ENCODE measurements at places on chromosomes 7 and 10.

GRCh38 chr7:79434867-79435266 lies 18.6 kb downstream of the MAGI2 start:
- no peaks in the 10 kb centered on the region for H3K36me3 ChIP-seq
- DNase-seq = no peak
- H3K4me3 ChIP-seq = no peak overlapping the region
- no peaks in the 10 kb centered on the region for H3K27me3 ChIP-seq
- no peaks in the 10 kb centered on the region for H3K4me1 ChIP-seq

GRCh38 chr10:78359640-78360091 lies 326.0 kb downstream of the RPS24 start:
- H3K27me3 ChIP-seq = no peaks in the 10 kb centered on the region
- no peak overlapping the region for H3K4me3 ChIP-seq

GRCh38 chr10:73433538-73433867 lies at the start of gene MSS51:
Gene MSS51, minus strand, starts transcription at chr10:73433561. Its CDS starts 5,277 bp downstream, at chr10:73428284.
- no peaks in the 10 kb centered on the region for H3K4me1 ChIP-seq
- no peaks in the 10 kb centered on the region for H3K36me3 ChIP-seq
- H3K27ac ChIP-seq = no peak within 1 kb of the TSS
- no peaks in the 10 kb centered on the region for H3K27me3 ChIP-seq
- no peak within 1 kb of the TSS for H3K4me3 ChIP-seq
- DNase-seq = no peak

DNA sequence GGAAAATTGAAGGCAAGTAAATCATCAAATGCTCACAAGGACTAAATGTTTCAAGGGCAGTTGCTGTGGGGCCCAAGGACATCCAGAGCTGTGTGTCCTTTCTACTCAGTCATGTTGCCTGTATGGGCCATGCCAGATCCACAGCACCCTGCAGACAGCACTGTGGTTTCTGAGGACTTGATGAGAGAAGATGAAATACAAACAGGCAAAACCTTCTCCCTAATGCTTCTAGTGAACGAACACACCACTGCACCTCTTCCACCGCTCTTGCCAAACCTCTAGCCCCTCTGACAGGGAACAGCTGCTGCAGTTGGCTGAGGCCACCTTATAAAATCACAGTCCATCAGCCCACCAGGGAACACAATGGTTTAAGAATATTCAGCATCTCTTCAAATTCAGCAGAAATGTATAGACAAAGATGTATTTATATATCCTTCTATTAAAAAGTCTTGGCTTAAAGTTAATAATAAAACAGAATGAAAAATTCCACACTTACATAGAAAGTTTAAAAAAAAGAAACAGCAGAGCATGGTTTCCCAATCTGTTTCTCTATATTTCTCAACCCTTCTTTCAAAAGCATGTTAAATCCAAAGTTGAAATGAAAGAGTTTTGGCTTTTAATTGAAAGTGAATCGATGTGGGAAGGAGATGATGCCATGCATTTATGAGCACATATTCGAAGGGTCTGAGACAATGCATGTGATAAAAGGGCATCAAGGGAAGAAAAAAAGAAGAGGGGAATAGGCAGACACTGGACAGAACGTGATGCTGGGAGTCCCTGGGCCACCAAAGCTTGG lies 14.0 kb downstream of the CYP3A7 start:
- DNase-seq = no peak
- no peaks in the 10 kb centered on the region for H3K27me3 ChIP-seq
- no peaks in the 10 kb centered on the region for H3K36me3 ChIP-seq
- no peaks in the 10 kb centered on the region for H3K4me1 ChIP-seq

DNA sequence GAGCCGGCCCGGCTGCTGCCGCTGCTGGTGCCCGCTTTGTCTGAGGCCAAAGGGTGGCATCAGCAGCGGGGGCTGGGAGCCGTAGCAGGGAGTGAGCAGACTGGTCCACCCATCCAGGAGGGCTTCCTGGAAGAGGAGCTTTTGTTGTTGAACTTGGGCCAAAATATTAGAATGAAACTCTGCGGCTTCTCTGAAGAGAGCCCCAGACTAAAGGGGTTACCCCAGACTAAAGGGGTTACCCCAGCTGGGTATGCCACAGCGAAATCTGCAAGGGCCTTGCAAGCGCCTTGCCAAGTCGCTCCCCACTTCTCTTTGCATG lies 154.7 kb upstream of the ZMIZ1 start:
- no peaks in the 10 kb centered on the region for H3K4me1 ChIP-seq
- no peak for DNase-seq
- H3K36me3 ChIP-seq = no peaks in the 10 kb centered on the region
- no peaks in the 10 kb centered on the region for H3K27me3 ChIP-seq

- no peak overlapping the region for H3K27ac ChIP-seq
- no peak overlapping the region for H3K4me3 ChIP-seq
- peaks cover 23% of the 10 kb centered on the region for H3K4me1 ChIP-seq
- no peaks in the 10 kb centered on the region for H3K36me3 ChIP-seq
Measured at GRCh38 chr7:103731169-103731568, 258.3 kb downstream of the RELN start.

DNA sequence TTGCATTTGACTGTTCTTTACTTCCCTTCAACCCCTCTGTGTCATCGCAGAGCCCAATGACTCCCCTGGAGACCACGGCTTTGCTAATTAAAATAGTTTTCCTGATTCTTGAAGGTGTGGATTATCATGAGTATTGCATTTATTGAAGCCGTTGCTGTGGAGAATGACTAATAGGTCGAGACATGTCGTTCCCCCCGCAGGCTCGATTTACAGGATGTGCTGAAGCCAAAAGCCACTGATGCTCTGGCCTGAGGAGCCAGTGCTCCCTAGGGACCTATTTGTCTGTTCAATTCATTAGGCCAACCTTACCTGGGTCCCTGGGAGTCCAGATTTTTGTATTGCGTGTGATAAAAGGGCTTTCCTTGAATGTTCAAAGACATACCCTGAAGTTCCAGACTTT lies 102.3 kb downstream of the NPTX2 start:
- DNase-seq = no peak
- H3K4me1 ChIP-seq = no peaks in the 10 kb centered on the region
- H3K4me3 ChIP-seq = no peak overlapping the region
- no peak overlapping the region for H3K27ac ChIP-seq

DNA sequence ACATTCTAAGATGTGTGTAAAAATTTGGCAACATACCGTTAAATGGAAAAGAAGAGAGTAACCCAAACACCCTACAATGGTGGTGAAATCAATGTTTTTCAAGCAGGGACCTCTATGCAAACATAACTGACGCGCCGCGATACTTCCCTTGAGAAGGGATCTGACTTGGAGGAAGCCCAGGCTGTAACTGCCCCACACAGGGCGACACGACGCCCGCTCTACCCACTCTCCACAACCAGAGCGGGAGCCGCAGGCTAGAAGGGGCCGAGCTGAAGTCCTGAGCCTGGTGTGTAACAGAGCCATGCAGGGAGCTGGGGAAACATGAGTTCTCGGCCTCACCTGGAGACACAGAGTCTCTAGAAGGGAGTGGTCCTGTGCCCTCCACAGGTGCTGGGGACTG lies 120.2 kb downstream of the FAM53B start:
- no peak overlapping the region for H3K4me3 ChIP-seq
- H3K27me3 ChIP-seq = no peaks in the 10 kb centered on the region
- H3K27ac ChIP-seq = no peak overlapping the region
- no peak for DNase-seq
- peaks cover 25% of the 10 kb centered on the region for H3K4me1 ChIP-seq

- H3K4me3 ChIP-seq = no peak overlapping the region
- H3K36me3 ChIP-seq = no peaks in the 10 kb centered on the region
- DNase-seq = no peak
- no peak overlapping the region for H3K27ac ChIP-seq
Measured at GRCh38 chr10:86211691-86212390, 154.8 kb downstream of the GRID1 start.

DNA sequence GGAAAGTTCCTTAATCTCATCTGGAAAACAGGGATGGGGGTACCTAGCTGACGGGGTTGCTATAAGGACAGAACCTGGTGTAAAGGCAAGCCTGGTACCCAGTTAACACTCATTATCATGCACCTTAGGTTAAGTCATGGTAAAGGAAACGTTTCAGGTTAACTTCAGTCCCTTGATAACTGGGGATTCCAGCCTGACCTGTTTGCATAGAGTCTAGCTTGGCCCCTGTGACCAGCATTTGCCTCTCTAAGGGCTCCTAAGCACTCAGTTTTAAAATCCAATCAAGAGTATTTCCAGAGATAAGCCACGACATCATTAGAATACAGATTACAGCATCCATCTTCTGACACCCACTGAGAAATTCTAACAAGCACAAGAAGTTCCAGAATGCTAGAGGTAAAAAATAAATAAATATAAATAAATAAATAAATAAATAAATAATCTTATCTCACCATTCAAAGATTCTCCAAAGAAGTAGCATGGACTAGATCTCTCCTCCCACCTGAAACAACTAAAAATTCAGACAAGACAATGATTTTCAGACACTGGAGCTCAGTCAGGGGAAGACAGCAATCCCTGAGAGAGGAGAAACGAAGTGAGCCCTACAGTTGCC lies 184.6 kb downstream of the KCNMA1 start:
- H3K27me3 ChIP-seq = no peaks in the 10 kb centered on the region
- no peak overlapping the region for H3K27ac ChIP-seq
- no peaks in the 10 kb centered on the region for H3K36me3 ChIP-seq
- H3K4me1 ChIP-seq = no peaks in the 10 kb centered on the region
- H3K4me3 ChIP-seq = no peak overlapping the region

DNA sequence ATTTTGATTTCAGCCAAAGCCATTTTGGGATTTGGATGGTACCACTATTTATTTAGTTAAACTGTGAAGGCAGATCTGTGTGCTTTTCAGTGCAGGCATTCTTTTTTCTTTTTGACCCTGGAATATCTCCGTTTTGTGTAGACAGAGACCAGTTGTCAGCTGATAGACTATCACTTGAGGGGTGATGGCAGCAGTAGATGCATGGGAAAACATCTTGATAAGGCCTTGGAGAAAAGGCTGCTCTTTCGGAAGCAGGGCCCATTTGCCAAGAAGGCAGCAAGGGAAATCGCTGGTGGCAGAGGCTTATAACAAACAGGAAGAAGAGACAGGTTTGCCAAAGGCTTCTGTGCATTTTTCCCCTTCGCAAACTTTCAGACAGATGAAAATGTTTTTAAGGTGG lies 2.6 kb upstream of the BMPER start:
- no peaks in the 10 kb centered on the region for H3K36me3 ChIP-seq
- no peak overlapping the region for H3K4me3 ChIP-seq

- no peak overlapping the region for H3K4me3 ChIP-seq
- H3K4me1 ChIP-seq = peaks cover 5% of the 10 kb centered on the region
- H3K27me3 ChIP-seq = no peaks in the 10 kb centered on the region
- no peaks in the 10 kb centered on the region for H3K36me3 ChIP-seq
- no peak for DNase-seq
Measured at GRCh38 chr7:85229544-85229943, 42.7 kb upstream of the SEMA3D start.

GRCh38 chr7:66576646-66577045 lies 52.0 kb upstream of the KCTD7 start:
- H3K36me3 ChIP-seq = no peaks in the 10 kb centered on the region
- no peaks in the 10 kb centered on the region for H3K4me1 ChIP-seq
- H3K27me3 ChIP-seq = no peaks in the 10 kb centered on the region
- no peak overlapping the region for H3K4me3 ChIP-seq

- H3K27ac ChIP-seq = no peak overlapping the region
- no peak overlapping the region for H3K4me3 ChIP-seq
- no peak for DNase-seq
- peaks cover 9% of the 10 kb centered on the region for H3K4me1 ChIP-seq
- H3K27me3 ChIP-seq = no peaks in the 10 kb centered on the region
- H3K36me3 ChIP-seq = no peaks in the 10 kb centered on the region
Measured at GRCh38 chr10:47207281-47207615, 92.7 kb upstream of the GDF10 start.

DNA sequence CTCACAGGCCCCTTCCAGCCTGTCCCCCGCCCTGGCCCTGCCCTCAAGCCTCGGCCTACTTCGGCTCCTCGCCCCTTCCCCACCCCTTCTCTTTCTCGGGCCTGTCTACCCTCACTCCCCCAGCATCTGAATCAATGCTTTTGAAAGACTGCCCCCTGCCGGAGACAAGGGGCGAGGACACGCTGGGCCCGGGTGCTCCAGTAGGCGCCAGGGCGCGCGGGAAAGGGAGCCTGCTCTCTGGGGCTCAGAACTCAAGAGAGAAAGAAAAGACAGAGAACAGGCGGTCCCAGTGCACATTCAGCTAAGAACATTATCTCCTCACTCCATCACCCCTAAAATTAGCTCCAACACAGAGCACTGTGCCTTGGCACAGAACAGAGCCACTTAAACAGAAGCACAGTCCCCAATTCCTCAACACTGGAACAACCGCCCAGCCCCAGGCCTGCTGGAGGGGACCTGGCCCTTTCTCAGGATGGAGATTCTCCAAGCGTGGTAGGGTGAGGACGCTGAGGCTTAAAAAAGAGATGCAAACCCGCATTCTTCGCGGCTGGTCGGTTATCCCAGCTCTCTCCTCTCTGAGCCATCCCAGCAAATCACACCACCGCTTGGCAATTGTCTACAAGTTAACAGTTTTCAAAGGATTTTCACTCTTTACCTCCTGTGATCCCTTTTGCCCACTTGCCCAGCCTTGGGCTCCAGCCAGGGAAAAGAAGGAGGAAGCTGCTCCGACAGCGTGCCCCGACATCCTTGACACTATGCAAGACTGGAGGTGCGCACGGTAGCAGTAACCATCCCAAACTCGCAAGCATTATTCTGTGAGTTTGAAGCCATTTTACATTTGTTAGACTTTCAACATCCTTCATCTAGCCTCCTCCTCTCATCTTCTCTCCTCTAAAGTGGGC lies 2.1 kb downstream of the GIGYF1 start:
- no peak overlapping the region for H3K27ac ChIP-seq
- H3K36me3 ChIP-seq = 0 out of 2 replicates have a peak, but pooled peaks cover 3% of the 10 kb centered on the region
- H3K4me1 ChIP-seq = peaks cover 25% of the 10 kb centered on the region
- DNase-seq = peak; percentile 74
- no peak overlapping the region for H3K4me3 ChIP-seq

GRCh38 chr7:31526864-31527263 lies 13.0 kb downstream of the ITPRID1 start:
- H3K36me3 ChIP-seq = no peaks in the 10 kb centered on the region
- DNase-seq = no peak
- H3K4me1 ChIP-seq = no peaks in the 10 kb centered on the region

DNA sequence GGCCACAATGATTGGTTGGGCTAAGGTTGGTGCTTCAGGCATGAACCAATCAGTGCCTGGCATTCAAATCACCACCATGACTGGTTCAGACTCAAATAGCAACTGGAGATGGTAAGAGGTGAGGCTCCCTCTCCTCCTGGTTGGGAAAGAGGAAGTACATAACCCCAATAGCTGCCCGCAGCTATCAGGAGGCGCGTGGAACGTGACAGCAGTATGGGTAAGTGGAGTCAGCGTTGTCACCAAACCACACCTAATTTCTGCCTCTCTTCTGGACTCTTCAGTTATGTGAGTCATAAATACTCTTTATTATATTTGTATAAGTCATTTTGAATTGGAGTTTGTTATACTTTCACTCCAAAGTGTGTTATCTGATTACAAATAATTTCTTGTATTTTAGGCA lies 17.9 kb upstream of the ITGA8 start:
- no peak for DNase-seq
- no peaks in the 10 kb centered on the region for H3K27me3 ChIP-seq
- no peaks in the 10 kb centered on the region for H3K4me1 ChIP-seq

- no peak overlapping the region for H3K27ac ChIP-seq
- no peaks in the 10 kb centered on the region for H3K27me3 ChIP-seq
- no peak for DNase-seq
- no peak overlapping the region for H3K4me3 ChIP-seq
- H3K4me1 ChIP-seq = peaks cover 46% of the 10 kb centered on the region
Measured at GRCh38 chr10:15781381-15781960, 61.7 kb upstream of the ITGA8 start.
